ENCODE measurements at places on chromosomes 7 and 10.

- DNase-seq = no peak
These were observed 11.4 kb downstream of the LHPP start for GRCh38 chr10:124473070-124473469.

GRCh38 chr7:153496257-153496656, 555.9 kb upstream of the DPP6 start:
- DNase-seq = no peak

GRCh38 chr10:35712486-35712885, 70.4 kb upstream of the FZD8 start:
- no peak for DNase-seq

- no peak for DNase-seq
These were observed 246.1 kb downstream of the LRRTM3 start for GRCh38 chr10:67171970-67172369.

DNA sequence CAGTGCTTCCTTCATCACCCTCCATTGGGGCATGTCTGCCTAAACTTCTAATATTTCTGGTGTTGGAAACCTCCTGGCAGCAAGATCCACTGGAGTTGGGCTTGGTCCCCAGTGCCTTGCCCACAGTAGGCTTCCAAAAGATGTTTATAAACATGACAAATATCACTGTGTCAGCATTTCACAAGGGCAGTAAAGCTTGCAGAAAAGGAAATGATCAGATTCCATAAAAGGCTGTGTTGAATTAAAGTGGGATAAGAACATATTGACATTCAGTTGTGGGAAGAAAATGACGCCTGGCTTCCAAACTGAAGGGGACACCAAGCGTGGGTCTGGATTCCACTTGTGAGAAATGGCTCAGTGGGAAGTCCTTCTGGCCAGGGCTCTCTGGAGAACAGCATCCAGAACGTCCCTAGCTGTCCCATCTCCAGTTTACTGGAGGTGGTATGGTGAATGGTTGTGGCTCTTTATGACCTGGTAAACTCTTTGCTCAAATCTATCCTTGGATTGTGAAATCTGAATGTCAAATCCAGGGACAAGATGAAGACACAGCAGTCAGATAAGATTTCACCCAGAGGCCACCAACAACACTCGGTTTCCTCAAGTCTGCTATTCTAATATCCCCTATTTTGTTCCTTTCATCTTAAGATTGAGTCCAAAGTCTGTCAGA, 287.2 kb downstream of the TNS3 start:
- DNase-seq = no peak

- no peak for DNase-seq
These were observed 114.5 kb upstream of the INHBA start for GRCh38 chr7:41817386-41817785.

GRCh38 chr10:3946234-3947229, 161.5 kb upstream of the KLF6 start:
- DNase-seq = no peak

DNA sequence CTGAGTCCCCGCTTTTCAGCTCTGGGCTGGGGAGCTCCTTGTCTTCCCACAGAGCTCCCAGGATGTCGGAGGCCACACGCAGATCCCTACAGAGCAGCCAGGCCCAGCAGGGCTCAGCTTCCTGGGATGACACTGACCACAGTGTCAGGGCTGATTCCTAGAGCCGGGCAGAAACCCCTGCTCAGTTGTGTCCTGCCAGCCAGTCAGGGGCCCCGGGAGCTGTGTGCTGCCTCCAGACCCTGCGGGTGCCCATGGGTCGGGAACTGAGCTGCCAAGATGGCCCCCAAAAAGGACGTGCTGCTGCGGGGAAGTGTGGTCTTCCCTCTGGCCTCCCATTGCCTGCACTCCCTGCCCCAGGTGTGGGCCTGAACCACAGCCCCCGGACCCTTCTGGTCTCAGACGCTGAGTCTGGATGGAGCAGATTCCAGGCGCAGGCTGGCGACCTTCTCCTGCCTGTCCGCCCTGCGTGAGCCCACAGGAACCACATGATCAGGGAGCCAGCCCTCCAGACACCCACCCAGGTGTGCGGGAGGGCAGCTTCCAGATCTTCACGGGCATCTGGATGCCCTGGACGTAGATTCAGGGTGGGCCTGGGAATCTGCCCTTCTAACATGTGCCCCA, 217.4 kb downstream of the MAD1L1 start:
- no peak for DNase-seq

- DNase-seq = no peak
These were observed 177.0 kb upstream of the AKR1E2 start for GRCh38 chr10:4648999-4649398.

DNA sequence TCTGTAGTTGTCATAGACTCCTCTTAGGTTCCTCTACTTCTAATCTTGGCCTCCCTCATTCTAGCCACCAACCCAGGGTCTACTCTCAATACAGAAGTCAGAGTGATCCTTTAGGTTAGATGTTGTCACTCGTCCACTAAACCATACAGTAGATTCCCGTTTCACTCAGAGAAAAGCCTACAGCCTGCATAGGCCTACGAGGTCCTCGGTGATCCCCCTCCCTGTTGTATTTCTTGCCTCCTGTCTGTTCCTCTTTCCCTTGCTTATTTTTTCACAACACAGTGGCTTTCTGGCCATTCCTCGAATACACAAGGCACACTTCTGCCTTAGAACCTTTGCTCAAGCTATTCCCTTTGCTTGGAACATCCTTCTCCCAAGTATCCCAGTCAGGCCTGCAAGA, 183.0 kb upstream of the PRSS1 start:
- no peak for DNase-seq

DNA sequence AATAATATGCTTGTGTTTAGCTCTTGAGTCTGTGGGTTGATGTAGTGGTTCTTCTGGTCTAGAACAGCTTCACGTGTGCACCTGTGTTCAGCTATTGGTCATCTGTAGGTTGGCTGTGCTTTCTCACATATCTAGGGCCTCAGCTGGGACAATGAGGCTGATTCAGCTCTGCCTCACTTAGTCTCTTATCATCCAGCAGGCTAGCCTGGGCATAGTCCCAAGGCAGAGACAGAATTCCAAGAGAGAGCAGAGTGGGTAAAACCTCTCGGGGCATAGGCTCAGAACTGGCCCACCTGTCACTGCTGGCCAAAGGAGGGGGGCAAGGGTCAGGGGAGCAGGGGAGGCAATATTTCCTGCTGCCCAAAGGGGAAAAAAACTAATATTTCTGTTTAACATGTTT, 32.0 kb upstream of the MXI1 start:
- DNase-seq = no peak
